Head of caudate nucleus (tissue), 42 donors: ENCODE measurements at places on chromosomes 6 and 20.

DNA sequence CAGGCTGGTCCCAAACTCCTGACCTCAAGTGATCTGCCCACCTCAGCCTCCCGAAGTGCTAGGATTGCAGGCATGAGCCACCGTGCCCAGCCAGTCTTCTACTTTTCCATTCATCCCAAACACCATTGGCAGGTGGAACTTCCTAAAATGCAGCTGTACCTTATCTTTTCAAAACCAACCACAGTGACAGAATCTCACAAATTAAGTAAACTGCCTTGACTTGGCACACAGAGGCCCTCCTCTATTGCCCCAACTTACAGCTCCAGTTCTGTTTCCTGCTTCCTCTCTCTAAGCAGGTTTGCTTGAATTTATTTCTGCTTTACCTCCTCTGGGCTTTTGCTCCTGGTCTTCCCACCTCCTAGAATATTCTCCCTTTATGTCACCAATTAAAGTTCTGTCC, 7.6 kb downstream of the MYB start:
- DNase-seq: no peak

- no peak for DNase-seq
These were observed 96.9 kb downstream of the TCP11 start for GRCh38 chr6:35044145-35044745.

GRCh38 chr6:154792761-154793160, 59.5 kb downstream of the SCAF8 start:
- DNase-seq: no peak

GRCh38 chr6:167750956-167751358, 75.8 kb upstream of the AFDN start:
- no peak for DNase-seq

GRCh38 chr6:14454473-14454775, 336.9 kb downstream of the CD83 start:
- DNase-seq: no peak

DNA sequence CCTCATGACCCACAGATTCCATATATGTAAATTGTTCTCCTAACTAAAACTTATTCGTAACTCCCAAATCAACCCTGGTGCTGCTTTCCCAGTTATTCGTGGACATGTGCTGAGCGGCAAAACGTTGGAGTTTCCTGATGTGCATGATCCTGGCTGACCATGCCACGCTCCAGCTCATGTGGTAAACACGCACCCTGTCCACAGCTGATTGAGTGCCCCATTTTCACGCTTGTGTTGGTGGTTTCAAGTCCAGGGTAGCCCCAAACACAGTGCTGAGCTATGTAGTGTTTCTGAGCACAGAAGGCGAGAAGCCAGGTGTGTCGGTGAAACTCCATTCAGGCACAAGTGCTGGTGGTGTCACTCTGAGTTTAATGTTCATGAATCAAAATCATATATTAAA, 19.1 kb upstream of the FOXC1 start:
- no peak for DNase-seq
